RPMI7951 (cell line): ENCODE measurements at places on chromosomes 16 and 17. TPM values are rescaled to one million over a fixed set of nuclear protein-coding genes. Genes with fewer than 3 reads are reported as not detected.

The CUEDC1 gene
- 6.4 and 6.6 TPM in 2 replicates for total RNA-seq

The ITGAL gene
- not detected in 2 replicates for total RNA-seq

The ZNF688 gene
- total RNA-seq = 6.4 and 6.7 TPM in 2 replicates

The CCL8 gene
- total RNA-seq = not detected in 2 replicates

The KCNAB3 gene
- 1.1 TPM in 2 replicates for total RNA-seq

The HES7 gene
- total RNA-seq = 0.48 TPM in 1 of 2 replicates, not detected in the other

The TLCD2 gene
- 0.39 and 0.48 TPM in 2 replicates for total RNA-seq

The TMEM238L gene
- not detected in 2 replicates for total RNA-seq

The RGS11 gene
- not detected in 2 replicates for total RNA-seq

The EVI2B gene
- total RNA-seq = 1.1 TPM in 2 replicates

The SLC13A2 gene
- total RNA-seq = not detected in 2 replicates

The CCDC40 gene
- 1.3 and 1.6 TPM in 2 replicates for total RNA-seq

The TM4SF5 gene
- total RNA-seq = not detected in 2 replicates
